ENCODE measurements at places on chromosomes 13 and 19.

- DNase-seq = no peak
These were observed 121.1 kb downstream of the FLT1 start for GRCh38 chr13:28373810-28374209.

DNA sequence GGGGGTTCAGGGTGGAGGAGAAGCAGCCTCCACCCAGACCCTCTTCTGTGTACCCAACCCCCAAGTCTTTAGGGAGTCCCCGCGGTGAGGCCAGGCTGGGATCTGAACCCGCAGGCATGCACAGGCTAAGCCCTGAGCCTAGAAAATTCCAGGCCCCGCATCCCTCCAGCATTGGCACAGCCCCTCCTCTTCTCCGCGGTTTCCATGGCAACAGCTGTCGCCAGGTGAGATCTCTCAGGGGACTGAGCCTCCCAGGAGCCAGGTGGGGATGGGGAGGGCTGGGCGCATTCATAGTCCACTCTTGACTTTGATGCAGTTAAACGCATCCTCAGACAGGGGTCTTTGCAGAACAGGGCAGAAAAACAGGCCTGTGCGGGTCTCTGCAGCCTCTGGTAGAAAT lies 48.3 kb upstream of the USP29 start:
- no peak for DNase-seq

- no peak for DNase-seq
These were observed 3.7 kb downstream of the SNRPA start for GRCh38 chr19:40754611-40755247.

DNA sequence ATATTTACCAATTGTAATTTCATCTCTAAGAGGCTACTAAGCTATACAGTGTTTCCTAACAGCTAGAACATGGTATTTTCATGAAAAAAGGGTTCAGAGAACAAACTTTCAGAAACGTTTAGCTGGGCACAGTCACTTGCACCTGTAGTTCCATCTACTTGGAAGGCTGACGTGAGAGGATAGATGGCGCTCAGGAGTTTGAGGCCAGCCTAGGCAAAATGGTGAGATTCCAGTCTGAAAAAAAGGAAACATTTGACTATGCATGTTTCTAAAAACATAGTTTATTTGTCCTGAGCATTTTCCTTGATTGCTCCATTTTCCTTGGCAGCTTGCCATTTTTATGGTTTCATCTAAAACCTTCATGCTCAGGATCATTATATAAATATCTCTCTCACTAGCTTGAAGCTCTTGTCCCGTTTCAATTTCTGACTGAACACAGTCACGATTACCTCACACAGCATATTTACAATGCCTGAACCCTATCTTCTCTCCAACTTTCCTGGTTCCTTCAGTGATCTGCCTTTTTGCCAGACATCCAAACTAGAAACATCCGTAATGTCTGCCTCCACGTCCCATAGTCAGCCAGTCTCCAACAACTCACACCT lies 200.8 kb downstream of the RGCC start:
- no peak for DNase-seq

DNA sequence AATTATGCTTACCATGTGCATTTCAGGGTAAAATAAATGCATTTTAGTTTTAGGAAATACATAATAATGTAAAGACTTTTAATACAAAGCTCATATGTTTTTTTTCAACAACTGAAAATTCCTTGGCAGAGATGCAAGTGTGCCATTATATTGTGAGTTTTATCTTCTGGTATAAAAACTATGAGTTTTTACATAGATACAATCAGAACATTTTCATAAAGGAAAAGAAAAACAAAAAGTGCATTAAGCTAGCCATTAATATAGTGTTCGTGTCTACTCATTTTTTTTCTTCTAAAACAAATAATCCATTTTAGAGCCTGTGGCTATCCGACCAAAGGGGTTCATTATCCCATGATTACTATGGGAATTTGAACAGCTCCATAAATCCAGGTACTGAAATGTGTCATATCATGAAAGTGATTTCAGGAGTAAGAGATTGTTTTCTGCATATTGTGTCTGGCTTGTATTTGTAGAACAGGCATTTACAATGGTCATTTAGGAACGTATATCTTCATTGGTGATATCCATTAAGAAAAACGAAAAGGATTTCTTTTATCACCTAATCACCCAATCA lies 236.9 kb upstream of the SLC10A2 start:
- DNase-seq = no peak

DNA sequence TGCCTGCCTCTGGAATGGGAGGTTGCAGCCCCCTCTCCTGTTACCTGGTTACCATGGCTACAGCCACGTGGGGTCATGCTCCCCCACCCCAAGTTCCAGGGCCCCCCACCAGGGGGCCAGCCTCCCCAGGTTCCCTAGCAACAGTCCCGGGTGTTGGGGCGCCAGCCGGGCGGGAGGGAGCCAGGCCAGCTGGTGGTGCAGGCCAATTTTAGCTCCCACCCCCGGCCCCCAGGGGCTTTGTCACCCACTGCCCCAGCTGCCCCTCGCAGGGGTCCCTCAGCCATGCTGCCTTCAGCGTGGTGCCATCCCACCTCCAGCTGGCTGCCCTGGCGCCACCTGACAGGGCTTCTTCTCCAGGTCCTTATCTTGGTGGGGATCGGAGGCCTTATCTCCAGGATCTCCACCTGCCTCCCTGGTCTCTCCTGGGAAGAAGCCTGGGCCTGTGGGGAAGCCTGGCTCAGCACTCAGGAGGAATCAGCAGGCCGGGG lies 3.0 kb downstream of the MARK4 start:
- no peak for DNase-seq

- DNase-seq = no peak
These were observed 39.6 kb downstream of the LTBP4 start for GRCh38 chr19:40640744-40641143.

GRCh38 chr19:51000981-51001380 lies 423 bp downstream of the KLK8 start:
- DNase-seq = no peak

DNA sequence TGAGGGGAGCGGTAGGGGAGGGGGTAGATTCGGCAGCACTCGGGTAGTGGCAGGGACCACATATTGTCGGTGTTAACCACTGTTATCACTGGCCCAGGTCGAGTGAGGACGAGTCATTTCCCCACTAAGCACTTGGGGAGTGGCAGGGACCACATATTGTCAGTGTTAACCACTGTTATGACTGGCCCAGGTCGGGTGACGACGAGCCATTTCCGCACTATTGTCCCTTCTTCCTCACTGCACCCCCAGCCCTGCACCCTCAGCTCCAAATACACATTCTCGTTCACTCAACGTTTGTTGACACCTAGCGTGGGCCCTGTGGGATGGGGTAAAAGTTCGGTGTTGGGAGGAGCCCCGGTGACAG lies 467 bp upstream of the CLN5 start:
- DNase-seq = no peak

DNA sequence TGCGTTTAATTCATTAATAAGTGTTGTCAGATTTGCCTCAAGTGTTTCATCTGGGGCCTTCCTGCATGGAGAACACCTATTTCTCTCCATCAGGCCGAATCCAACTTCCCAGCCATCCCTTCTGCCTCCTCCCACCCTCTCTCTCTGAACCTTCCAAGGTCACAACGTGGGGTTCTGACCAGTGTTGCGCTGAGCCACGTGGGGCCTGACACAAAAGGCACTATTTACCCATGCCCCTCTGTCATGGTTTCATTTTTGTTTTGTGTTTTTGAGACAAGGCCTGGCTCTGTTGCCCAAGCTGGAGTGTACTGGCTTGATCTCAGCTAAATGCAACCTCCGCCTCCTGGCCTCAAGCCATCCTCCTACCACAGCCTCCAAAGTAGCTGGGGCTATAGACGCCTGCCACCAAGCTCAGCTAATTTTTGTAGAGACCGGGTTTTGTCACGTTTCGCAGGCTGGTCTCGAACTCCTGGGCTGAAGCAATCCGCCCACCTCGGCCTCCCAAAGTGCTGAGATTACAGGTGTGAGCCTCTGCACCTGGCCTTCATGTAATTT lies 8.6 kb upstream of the IRGC start:
- no peak for DNase-seq

DNA sequence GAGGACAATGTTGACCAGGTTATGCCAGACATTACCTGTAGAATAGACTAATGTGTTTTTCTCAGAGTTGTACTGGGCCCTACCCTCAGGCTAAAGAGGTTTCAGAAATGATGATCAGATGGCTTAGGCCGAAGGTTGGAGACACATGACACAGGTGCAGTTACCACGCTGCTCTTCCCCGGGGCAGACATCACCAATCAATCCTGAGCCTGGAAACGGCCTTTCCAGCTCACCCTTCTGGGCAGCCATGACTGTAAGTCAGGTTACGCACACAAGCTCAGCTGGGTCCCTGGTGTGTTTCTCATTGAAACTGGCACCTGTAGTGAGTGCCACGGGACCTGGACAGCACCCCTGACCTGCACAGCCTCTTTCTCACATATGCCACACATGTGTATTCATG lies 299.3 kb downstream of the UQCRFS1 start:
- no peak for DNase-seq

DNA sequence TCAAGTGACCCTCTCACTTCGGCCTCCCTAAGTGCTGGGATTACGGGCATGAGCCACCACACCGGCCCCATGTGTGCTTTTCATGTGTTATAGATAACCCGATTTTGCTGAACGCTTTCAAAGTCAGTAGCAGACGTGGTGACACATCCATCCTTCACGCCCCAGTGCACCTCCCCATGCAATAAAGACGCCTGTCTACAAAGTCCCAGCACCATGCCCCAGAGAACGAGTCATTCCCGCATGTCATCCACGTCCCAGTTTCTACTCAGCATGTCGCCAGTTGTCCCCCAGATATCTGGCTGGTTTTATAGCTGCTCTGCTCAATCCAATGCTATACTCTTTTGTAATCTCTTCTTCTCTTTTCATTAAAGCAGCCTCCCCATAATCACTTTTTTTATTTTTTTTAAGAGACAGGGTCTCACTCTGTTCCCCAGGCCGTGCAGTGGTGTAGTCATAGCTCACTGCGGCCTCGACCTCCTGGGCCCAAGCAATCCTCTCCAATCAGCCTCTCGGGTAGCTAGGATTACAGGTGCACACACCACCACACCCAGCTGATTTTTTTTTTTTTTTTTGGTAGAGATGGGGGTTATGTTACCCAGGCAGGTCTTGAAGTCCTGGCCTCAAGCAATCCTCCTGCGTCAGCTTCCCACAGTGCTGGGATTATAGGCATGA lies 42.5 kb downstream of the DNM2 start:
- DNase-seq = no peak

- no peak for DNase-seq
These were observed 73.4 kb upstream of the POMP start for GRCh38 chr13:28585561-28585960.

- no peak for DNase-seq
These were observed 1827.0 kb upstream of the MIR17HG start for GRCh38 chr13:89520468-89520867.

DNA sequence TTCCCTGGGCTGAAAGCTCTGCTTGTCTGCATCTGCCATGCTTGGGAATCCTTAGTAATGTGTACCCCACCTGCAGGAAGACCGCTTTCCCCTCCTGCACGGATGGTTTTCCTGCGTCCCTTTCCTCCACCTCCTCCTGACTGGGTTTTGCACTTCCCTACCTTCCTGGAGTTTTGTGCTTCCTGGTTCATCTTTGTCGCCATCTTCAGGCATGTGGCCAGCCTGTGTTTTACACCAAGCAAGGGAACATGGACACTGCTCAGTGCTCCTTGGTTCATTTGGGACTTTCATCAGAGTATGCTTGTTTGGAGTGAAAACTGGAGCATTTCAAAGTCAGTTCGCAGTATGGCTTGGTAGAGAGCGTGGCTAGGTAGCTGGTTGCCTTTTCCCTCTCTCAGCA lies 30.7 kb downstream of the ERICH6B start:
- DNase-seq = no peak

DNA sequence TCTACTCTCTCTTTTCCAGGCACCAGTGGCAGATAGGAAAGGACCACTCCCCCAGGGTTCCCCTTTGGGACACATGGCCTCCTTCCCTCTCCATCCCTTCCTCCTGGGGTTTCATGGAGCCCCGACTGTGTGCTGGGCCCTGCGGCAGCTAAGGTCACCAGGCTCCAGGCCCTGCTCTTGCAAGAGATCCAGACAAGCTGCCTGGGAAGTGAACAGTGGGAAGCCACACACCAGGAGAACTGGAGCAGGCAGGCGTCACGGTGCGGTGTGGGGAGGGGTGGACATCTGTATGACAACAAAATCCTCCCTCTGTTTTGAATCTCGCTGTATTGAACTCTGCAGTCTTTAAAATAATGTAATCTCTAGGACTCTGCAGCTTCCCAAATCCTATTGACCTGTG lies 330.1 kb downstream of the UQCRFS1 start:
- DNase-seq = no peak

DNA sequence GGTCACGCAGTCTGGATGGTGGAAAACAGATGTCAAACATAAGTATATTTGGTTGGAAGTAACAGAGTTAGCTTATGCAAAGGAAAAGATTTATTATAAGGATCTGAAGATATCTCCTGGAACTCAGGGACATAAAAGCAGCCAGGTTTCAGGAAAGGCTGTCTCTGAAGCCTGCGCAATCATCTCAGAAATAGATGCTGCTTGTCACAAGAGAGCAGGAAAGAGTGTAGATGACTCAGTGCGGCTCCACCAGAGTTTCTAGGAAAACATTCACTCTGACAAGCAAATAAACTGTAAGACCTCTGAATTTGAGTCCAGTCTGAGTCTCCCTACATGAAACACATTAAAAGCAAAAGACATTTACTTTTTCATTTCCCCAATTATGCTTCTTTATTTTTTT lies 220.4 kb upstream of the HTR2A start:
- no peak for DNase-seq

DNA sequence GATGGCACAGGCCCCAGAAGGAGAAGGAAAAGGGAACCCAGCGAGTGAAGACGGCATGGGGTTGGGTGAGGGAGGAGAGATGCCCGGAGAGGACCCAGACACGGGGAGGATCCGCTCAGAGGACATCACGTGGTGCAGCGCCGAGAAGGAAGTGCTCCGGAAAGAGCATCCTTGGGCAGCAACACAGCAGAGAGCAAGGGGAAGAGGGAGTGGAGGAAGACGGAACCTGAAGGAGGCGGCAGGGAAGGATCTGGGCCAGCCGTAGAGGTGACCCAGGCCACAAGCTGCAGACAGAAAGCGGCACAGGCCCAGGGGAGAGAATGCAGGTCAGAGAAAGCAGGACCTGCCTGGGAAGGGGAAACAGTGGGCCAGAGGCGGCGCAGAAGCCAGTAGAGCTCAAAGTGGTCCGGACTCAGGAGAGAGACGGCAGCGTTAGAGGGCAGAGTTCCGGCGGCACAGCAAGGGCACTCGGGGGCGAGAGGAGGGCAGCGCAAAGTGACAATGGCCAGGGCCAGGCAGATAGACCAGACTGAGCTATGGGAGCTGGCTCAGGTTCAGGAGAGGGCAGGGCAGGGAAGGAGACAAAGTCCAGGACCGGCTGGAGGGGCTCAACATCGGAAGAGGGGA lies 1.1 kb downstream of the PPP1R12C start:
- DNase-seq = no peak

DNA sequence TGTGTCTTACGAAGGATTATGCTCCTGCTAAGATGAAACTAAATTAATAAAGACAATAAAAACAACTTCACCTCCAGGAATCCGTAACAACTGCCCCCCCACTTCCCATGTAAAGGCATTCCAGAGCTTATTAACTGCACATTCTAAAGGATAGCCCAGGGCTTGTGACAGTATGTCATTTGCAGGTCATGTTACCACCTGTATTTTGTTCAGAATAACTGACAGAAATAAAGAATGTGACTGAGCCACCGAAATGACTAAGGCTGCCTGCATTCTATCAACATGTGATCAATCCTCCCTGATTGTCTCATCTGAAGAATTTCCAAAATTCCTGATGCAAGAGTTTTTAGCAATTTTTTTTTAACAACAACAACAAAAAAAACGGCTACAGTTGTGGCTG lies 117.2 kb downstream of the MIPEP start:
- no peak for DNase-seq
